ENCODE measurements at places on chromosomes 4 and X. TPM values are rescaled to one million over a fixed set of nuclear protein-coding genes. Genes with fewer than 3 reads are reported as not detected.

DNA sequence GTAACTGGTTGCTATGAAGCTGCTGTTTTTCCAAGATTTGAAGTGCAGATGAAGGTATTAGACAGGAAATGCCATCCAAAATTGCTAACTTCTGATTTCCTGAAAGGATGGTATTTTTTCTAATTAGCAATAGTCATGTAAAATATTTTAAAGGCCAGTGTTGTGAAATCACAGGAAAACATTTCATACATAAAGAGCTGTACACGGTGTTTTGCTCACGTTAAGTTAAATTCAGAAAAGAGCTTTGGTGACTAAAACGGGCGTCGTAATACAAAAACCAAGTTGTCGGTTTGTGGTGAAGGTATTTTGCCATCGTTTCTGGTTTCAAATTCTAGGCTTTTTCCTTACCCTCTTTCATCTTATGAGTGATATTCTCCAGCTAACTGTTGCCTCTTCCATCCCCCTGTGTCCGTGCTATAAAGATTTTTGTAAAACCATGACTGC lies 39.8 kb downstream of the AFF1 start:
- no peak for DNase-seq

- no peak for DNase-seq
Observed at GRCh38 chr4:4672402-4672801, 130.6 kb upstream of the STX18 start.

The RHOXF1 gene
- 1.4 TPM for total RNA-seq

GRCh38 chrX:137194164-137194563 lies 160.4 kb upstream of the GPR101 start:
- DNase-seq, result peak; percentile 15

DNA sequence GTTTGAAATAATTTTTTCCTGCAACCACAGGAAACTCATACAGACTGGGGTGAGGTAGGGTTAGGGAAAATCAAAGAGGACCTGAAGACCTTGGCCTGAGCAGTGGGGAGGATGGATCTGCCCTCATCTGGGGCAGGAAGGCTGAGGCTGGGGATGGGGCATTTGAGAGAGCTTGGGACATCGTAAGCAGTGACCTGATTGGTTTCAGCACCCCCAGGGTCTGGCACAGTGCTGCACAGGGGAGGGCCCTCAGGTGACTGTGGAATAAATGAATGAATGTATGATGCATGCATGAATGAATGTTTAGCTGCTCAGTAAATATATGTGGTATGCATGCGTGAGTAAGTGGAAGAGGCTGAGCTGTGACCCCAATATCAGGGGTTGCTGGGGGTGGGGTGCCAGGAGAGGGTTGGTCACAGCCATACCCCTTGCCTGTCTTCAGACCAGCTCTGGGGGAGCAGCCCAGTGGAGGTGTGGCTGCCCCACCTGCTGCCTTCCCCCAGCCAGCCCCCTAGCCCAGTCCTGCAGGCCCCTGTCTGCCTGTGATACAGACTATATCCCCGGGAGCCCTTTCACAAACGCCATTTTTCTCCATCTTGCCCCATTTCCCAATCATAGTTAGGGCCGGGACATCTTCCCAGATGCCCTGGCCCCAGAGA lies 11.0 kb upstream of the TNIP2 start:
- no peak for DNase-seq

- no peak for DNase-seq
Observed at GRCh38 chr4:120749445-120750151, 172.9 kb downstream of the PRDM5 start.

DNA sequence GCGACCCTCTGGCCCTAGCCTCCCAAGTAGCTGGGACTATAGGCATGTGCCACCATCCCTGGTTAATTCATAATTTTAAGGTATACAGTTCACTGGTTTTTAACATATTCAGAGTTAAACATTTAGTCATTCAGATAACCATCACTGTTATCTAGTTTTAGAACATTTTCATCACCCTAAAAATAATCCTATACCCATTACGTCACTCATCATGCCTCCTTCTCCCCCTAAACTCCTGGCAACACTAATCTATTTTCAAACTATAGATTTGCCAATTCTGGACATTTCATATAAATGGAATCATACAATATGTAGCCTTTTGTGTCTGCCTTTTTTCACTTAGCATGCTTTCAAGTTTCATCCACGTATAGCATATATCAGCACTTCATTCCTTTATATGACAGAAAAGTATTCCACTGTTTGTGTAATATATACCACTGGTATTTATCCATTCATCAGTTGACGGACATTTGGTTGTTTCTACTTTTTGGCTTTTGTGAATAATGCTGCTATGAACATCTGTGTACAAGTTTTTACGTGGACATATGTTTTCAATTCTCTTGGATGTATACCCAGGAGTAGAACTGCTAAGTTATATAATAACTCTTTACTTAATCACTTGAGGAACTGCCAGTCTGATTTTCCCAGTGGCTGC lies 32.0 kb upstream of the RPS3A start:
- DNase-seq, result no peak

DNA sequence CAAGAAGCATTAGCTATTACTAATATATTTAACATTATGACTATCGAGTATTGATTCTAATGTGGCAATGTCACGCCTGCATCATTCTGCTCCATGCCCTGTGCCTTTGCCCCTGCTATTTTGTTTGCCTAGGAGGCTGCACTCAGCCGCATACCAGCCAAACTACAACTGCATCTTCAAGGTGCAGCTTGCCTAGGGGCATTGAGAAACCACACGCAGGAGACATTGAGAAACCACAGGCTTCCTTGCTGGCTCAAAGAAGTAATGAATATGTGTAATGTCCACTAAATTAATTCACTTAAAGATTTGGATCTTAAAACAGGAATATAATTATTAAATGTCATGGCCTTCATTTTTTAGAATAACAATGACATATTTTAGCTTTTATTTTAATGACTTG lies 683.6 kb upstream of the TENM3 start:
- DNase-seq, result no peak

DNA sequence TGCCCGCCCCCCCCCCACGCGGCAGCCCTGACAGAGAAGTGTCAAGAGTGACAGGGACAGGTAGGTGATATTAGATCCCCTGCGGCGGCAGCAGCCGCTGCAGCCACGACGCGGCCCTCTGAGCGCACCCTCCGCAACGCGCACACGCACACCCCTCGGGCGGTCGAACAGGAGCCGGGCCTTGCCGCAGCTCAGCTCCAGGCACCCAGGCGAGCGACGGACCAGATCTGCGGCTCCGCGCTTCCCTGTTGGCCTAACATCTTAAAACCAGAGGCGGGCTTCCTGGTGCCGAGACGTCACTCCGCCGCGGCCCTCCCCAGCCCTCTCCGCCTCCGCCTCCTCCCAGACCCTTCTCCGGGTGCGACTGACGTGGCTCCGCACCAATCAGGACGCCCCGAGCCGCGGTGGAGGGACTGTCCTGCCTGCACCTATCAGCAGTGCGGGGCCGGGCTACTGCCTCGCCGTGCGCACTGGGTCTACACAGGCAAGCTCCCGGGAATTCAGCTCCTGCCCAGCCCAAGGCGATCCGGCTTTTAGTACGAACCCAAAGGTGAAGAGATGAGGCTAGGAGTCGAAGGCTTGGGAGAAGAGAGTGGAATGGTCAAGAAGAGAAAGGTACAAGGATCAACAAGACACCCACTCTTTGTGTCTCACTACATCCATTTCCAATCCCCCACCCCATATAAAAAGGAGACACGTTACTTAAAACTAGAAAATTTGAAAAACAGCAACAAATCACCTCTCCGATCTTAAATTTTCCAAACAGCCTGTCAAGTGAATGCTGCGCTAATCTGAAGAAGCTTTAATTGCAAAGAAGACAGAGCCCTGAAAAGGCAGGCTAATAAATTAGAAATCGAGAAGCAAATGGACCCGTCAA lies at the start of gene PITX2:
Gene PITX2, minus strand, starts transcription at position 237 of the 877 bp plus-strand sequence. CDS start 617 bp downstream, outside the sequence.
- peak; percentile 93 for DNase-seq

DNA sequence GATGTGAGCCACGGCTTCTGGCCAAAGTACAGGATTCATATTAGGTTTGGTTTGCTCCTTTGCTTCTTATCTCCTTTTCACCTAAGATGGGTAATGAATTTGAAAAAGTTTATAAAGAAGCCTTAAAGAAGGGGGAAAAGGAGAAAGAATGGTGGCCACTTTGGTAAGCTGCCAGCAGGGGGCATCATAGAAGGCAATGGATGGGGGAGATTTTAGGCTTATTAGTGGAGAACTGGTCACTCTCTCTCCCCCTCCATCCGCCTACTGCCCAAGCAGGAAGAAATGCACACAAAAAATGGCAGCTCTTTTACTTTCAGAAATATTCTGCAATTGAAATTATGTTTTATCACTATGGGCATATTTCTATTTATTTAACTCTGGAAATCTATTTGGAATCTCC lies 32.0 kb downstream of the SPARCL1 start:
- DNase-seq, result no peak

GRCh38 chrX:72078411-72078810 lies 53.3 kb downstream of the RTL5 start:
- DNase-seq, result no peak

- DNase-seq, result no peak
Observed at GRCh38 chr4:7186516-7187167, 5.7 kb upstream of the SORCS2 start.

GRCh38 chrX:119618439-119618838 lies 12.2 kb upstream of the NKRF start:
- DNase-seq, result no peak

DNA sequence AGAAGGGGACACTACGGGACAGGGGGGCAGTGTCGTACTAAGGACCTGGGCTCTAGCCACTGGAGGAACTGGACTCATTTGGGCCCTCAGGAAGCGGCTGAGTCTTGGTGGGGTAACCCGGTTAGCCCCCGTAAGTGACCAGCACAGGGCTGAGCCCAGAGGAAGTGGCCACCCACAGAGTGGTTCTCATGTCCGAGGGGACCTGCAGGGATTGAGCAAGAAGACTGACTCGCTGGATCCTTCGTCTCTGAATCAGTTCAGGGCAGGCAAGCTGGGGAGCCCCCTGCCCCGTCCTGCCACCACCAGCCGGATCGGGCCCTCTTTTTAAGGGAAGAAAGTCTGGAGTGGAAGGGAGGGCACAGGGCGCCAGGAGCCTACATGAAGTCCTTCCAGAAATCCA lies 719 bp upstream of the BGN start:
- no peak for DNase-seq

DNA sequence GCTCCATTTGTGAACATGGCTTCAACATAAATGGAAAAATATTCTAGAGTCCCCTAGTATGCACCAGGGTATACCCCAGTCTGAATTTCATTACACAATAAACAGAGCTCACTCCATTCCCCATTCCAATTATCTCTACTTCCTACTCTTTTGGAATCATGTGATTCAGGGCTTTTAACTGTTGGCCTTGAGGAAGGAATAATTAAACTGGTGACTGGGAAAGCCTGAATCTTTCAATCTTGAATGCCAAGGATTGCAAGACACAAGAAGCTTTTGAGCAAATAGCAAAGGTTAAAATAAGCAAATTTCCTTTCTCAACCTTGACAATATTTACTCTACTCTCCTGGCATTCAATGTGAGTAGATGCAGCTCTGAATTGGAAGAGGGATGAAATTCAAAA lies 77.5 kb upstream of the INPP4B start:
- DNase-seq, result no peak

DNA sequence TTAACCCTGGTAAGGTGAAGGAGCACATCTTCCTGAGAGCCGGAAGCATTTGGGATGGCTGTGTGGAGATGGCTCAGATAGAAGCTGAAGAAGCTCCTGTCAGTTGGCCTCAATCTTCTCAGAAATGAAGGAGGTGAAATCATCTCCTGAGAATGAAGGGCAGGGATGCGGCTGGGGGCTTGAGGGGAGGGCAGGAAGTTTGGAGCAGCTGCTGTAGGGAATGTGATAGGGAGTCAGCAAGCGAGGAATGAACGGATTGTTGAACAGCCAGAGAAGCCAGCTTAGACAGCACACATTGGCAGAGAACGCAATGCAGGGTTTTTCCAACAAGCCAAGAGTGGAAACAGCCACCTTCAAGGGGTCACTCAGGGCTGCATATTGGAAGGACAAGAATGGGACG lies 10.0 kb downstream of the KCNE5 start:
- DNase-seq, result no peak

DNA sequence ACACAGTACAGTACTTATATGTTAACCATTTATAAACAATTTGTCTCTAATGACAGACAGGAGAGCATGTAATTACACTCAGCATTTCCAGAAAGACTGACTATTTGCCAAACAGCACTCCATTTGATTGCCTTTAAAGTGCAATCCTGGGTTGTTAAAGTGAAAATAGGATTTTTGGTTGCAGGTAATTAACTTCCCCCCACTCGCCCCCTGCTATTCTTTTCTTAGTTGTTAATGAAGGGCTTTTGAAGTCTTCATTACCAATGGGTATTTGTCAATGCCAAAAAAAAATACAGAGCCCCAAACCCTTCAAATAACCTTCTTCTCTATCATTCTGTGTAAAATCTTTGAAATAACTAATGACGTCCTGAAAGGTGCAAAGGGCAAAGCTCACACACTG lies 825.6 kb downstream of the STPG2 start:
- no peak for DNase-seq

The PIN4 gene
- 19.0 TPM for total RNA-seq

DNA sequence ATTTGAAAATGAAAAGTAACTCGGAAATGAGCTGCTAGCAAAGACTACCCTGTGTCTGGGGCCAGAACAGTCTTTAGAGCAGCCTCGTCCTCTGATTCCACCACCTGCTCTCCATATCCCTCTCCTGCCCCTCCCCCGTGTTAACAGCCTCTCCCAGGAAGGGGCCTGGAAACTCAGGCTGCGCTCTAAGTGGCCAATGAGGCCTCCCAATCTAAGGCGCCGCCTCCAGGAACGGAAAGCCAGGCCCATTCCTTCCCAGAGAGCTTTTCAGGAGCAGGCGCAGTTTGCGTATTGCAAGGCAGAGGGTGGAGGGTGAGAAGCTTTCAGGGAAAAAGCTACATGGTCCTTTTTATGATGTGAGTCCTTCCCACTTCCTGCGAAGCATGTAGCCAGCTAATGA lies 31.2 kb downstream of the RS1 start:
- no peak for DNase-seq

GRCh38 chrX:10033375-10034007 lies 66.3 kb downstream of the CLDN34 start:
- no peak for DNase-seq

The XAGE2 gene
- total RNA-seq, result not detected

GRCh38 chrX:27600686-27601085 lies 10.5 kb downstream of the DCAF8L2 start:
- DNase-seq, result no peak

GRCh38 chrX:53239474-53239873 lies 14.5 kb upstream of the KDM5C start:
- no peak for DNase-seq

DNA sequence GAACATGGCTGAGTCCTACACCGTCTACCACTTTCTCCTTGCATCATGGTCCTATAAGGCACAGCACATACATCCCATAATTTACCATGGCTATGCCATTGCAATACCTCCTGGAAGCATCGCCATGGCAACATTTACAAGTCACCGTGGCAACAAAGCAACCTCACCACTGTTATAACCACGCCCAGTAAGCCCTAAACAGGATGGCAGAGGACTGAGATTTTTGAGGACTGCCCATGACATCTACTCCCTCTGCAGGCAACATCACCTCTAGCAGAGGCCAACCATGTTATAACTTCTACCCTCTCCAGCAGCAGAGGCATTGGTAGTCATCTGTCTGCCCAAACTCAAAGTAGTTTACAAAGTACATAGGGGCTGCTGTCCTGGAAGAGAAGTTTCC lies 29.7 kb downstream of the BCOR start:
- no peak for DNase-seq

GRCh38 chr4:101114936-101115372 lies 232.4 kb downstream of the PPP3CA start:
- DNase-seq, result no peak

Measured in progenitor cell of endocrine pancreas (in vitro differentiated cells).